Fibroblast of skin of scalp (primary cell): ENCODE measurements at places on chromosomes 4 and X.

DNA sequence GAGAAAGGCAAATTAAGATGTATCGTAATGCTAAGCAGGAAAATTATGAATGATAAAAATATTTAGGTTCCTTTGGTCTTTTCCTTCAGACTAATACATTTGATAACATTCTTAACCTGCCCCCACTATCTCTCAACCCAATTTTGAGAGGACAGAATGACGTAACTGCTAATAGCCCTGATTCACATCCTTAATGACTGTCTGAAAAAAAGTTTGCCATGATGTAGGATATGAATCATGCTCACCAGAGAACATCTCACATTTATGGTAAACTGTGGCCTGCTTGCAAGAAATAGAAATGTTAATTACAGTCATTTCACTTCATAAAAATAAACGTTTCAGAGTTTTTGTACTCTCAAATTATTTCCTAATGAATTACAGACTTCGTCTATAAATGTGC is 128.0 kb upstream of the VEGFC start:
- peak; percentile 50 for DNase-seq

GRCh38 chr4:21973850-21974249 is 25.3 kb upstream of the KCNIP4 start:
- no peak for DNase-seq

GRCh38 chr4:8748236-8748575 is 123.4 kb downstream of the HMX1 start:
- DNase-seq, result no peak

DNA sequence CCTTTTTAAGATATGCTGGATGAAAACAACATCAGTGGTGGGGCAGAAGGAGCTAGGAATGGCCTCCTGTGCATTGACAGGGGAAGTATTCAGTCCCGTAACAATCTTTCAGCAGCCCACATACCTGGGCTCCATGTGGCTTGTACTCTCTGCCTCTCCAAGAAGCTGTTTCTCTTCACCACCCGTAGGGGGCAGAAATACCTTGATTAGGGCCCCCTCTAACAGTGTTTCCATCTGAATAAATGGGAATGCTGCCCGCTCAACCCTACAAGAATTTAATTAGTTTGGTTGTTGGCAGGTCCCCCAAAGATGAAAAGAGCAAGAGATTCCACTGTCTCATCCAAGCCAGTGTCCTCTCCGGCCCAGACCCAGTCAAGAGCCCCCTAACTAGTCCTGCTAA is 155.2 kb downstream of the SMIM20 start:
- DNase-seq, result peak; percentile 36

DNA sequence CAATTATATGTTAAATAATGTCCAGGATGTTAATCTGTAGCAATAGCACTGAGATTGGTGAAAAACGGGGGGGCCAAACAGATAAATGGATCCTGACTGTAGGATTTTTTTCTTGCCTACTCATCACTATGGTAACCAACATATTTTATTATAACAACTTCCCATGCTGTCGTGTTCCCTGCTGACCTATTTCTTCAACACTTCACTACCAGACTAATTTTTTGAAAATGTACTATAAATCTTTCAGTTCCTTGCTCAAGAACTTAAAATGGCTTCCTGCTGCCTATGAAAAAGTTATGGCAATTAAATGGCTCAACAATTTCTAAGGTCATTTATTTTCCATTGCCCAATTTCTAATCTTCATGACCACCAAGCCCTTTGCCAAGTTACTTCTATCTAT is 38.9 kb upstream of the CFAP47 start:
- no peak for DNase-seq

DNA sequence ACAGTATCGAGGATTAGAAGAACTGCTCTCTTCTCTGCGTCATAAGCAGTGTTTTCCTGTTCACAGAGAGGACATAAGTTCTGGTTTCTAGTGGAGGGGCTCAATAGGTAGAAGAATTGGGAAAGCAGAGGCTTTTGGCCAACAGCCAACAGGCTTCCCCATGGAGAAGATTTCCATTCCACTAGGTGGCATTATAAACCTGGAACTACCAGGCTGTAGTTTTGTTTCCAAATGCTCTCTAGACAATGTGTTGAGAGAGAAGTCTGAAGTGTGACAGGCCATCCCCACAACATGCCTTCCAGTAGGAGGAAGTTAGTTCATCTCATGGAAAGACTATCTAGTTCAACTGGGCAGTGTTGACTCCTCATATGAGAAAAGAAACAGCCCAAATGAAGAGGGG is 63.8 kb upstream of the ANXA10 start:
- DNase-seq, result peak; percentile 29

DNA sequence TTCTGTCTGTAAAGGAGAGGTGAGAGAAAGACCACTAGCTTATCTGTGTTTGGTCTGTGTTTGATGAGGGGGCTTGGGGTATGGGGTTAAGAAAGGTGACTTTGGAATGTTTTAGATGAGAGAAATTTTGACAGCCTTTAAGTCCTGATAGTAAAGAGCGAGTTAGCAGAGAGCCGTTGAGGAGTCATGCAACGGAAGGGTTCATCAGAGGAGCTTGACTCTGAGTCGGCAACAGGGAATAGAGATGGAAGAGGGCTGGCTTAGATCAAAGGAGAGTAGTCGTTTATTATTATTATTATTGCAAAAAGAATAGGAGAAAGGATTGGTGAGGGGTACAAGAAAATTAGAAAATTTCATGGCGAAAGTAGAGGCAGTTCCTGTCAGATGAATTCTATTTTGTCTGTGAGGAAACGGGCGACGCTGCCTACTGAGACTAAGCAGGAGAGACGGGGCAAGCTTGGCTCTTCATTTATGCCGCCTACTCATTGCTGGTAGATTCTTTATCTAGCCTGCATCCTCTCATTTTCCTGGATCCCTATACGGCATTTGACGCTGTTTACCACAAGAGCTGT is 473 bp upstream of the VAMP7 start:
- no peak for DNase-seq

DNA sequence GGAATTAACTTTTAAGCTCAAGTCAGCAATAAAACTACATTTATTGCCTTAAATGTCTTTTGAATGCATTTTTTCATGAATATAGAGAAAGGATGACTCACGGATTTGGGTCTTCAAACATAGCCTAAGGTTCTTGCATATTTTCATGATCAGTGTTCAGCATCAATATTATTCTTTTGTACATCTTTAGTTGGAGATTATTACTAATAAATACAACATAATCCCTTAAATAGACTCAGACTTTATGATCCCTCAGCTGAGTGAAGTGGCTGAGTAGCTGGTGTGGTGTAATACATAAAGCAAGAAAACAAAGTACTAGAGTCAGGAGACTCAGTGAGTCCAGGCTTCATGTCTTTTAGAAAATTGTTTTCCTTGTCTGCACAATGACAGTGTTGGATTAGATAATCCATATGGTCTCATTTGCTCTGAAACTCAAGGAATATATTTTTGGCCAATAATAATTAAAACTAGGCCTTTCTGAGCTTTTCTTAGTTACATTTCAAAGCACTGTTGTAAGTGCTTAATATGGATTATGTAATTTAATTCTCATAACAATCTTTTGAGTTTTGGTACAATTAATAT is 78.3 kb upstream of the UNC5C start:
- peak; percentile 22 for DNase-seq

GRCh38 chr4:47733302-47734175 is 104.3 kb downstream of the CORIN start:
- no peak for DNase-seq

- DNase-seq, result no peak
Measured at GRCh38 chr4:86683983-86684382, 89.9 kb downstream of the PTPN13 start.

DNA sequence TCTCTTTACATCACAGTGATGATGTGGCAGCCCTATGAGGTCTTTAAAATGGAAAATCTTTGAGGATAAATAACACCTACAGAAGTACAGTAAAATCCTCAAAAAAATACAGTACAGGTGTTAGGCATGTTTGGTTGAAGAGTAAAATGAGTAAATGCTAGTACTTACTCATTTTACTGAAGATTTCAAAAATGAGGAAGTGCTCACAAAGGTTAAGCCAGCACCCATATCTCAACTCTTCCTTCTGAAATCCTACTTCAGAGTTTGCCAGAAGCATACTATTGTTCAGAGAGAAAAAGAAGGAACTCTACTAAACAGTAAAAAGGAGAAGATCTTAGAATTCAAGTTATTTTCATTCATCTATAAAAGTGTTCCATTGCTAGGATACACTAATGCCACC is 130.9 kb downstream of the CBR4 start:
- no peak for DNase-seq

DNA sequence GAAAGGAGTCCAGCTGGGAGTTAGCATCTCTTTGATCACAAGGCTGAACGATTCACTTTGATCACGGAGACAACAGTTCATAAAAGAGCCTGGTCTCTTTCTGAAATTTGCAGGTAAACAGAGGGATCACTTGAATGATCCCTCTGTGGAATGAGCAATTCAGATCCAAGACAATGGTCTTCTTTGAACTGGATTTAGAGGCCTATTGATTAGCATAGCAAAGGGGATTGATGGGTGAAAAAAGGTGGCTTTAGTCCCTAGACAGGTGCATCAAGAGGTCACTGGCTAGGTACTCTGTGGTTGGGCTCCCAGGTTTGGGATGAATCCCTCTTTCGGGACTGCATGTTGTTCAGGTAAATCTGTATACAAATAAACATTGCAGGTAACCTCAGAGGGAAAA is 223.8 kb upstream of the TAPT1 start:
- DNase-seq, result no peak
